Stimulated activated CD4-positive, alpha-beta T cell treated with anti-CD3 and anti-CD28 coated beads, Interleukin-2, amount 100 ng/mL, for 24 hours (primary cell): ENCODE measurements at places on chromosomes 2 and 18.

DNA sequence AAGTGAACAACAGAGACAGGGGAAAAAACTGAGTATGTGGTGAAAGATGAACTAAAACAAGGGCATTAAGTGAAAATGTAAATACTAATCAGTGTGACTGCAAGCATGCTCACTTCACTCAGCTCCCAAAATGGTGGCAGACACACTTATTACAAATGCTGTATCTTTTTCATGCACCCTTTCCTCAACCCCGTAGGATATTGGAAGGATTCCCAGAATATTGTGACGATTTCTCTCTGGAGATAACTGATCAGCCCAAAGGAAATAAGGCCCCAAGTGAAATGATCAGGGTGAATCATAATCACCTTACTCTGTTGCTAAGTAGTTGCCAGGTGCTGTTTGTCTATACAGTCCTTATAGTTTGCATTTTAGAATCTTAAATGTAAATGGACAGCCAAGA, 138.9 kb upstream of the IL1R2 start:
- DNase-seq: no peak

GRCh38 chr2:80894486-80894885, 589.9 kb upstream of the LRRTM1 start:
- DNase-seq: no peak

DNA sequence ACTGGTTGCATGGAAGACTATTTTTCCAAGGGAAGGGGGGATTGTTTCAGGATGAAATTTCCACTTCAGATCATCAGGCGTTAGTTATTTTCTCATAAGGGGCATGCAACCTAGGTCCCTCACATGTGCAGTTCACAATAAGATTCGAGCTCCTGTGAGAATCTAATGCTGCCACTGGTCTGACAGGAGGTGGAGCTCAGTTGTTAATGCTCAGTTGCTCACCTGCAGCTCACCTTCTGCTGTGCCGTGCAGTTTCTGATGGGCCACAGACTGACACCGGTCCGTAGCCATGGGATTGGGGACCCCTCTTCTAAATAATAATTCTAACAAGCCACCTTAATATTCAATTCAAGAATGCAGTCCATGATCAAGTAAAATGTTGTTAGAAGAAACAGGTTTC, 34.9 kb downstream of the PLCL1 start:
- no peak for DNase-seq

GRCh38 chr18:77077941-77078689, 54.5 kb downstream of the MBP start:
- no peak for DNase-seq

DNA sequence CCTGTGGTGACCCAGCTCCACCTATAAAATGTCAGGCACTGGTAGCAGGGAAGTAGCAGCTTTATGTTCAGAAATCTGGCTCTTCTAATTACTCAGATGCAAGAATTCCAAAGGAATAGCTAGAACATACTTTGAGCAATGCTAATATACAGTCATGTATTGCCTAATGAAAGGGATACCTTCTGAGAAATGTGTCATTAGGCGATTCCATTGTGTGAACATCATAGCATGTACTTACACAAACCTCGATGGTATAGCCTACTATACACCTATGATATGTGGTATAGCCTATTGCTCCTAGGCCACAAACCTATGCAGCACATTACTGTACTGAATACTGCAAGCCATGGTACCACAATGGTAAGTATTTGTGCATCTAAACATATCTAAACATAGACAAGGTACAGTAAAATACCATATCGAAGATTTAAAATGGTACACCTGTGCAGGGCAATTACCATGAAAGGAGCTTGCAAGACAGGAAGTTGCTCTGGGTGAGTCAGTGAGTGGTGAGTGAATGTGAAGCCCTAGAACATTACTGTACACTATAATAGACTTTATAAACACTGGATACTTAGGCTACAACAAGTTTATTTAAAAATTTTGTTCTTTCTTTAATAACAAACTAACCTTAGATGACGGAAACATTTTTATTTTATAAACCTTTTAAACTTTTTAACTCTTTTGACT, 50.3 kb upstream of the ETAA1 start:
- no peak for DNase-seq

GRCh38 chr2:85707304-85707703, 13.1 kb downstream of the GNLY start:
- DNase-seq: peak; percentile 70

DNA sequence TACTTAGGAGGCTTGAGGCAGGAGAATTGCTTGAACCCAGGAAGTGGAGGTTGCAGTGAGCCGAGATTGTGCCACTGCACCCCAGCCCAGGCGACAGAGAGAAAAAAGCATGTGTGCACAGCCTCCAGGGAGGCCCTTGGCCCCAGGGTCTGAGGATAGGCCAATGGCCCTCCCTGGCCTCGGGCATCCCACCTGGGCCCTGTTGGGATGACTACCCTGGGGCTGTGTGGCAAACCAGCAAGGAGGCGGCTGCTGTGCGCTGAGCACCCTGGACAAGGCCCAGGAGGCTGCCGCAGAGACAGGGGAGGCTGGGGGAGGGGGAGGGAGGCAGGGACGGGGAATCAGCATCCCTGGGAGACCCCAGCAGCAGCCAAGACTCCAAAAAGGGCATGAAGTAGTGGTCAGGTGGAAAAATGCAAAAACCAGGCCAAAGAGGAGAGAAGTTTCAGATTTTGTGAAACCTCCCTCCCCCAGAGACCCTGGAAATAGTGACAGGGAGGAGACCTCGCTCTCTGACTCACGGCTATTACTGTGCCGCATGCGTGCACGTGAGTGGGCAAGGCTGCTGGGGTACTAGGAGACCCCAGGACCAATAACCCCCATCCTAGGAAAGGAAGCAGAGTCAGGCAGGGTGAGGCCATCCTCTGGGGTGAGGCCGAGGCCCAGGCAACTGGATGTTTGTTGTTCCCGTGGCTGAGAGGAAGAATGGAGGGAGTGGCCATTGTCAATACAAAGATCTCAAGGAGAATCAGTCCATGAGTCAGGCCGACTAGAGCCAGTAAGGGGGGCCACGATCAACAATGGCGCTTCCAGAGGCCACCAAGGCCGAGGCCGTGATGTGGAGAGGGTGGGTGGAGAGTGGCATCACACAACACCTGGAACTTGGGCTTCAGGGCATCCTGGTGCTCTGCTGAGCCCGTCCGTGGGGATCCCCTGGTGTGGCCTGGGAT, 16.0 kb upstream of the B3GNT7 start:
- no peak for DNase-seq

GRCh38 chr2:236956031-236956618, 129.6 kb upstream of the COPS8 start:
- DNase-seq: no peak

DNA sequence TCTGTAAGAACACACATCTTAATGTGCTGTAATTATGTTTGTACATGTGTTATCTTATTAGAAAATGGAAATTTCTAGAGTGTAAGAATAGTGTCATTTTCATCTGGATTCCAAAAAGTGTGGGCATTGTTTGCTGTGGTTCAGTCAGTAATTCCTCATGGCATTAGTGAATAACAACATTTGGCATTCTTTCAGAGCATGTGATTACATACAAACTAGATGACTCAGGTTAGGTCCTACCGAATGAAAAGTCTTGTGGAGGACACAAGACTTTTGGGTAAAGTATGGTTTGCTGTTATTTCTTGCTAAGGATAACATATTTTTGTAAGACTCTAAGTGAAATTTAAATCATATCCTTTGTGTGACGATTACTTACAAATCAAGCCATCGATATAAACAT, 593.1 kb upstream of the NRXN1 start:
- DNase-seq: no peak

DNA sequence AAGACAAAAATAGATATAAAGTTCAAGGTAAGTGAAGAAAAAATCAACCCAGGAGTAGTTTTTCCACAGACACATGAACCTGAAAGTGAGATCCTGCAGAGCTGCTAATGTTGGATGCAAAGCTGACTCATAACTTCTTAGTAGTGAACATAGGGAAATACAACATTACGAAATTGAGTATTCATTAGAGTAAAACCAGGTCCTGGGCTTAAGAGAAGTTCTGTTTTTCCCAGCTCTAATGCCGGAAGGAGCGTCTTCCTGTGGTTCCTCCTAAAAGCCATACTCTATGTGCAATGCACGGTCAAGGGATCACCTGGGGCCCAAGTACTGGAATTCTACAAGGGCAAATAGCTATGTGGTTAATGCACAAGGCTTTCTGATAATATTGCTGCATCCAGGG, 141.7 kb downstream of the RBMS1 start:
- no peak for DNase-seq

GRCh38 chr2:241496904-241497877, 11.2 kb downstream of the STK25 start:
- no peak for DNase-seq

GRCh38 chr2:163734881-163735684, 725 bp downstream of the FIGN start:
- DNase-seq: no peak

- no peak for DNase-seq
These were observed 9.2 kb downstream of the FKBP1B start for GRCh38 chr2:24058564-24059271.

GRCh38 chr18:13276530-13277520, 58.3 kb downstream of the LDLRAD4 start:
- DNase-seq: no peak

DNA sequence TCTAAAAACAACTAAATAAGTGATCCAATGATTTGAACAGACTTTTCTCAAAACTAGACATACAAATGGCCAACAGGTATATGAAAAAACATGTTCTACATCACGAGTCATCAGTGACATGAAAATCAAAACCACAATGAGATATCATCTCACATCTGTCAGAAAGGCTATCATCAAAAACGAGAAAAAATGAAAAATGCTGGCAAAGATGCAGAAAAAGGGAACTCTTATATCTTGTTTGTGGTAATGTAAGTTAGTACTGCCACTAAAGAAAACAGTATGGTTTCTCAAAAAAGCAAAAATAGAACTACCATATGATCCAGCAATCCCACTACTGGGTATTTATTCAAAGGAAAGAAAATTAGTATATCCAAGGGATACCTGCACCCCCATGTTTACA, 255.3 kb upstream of the FBXO11 start:
- no peak for DNase-seq

DNA sequence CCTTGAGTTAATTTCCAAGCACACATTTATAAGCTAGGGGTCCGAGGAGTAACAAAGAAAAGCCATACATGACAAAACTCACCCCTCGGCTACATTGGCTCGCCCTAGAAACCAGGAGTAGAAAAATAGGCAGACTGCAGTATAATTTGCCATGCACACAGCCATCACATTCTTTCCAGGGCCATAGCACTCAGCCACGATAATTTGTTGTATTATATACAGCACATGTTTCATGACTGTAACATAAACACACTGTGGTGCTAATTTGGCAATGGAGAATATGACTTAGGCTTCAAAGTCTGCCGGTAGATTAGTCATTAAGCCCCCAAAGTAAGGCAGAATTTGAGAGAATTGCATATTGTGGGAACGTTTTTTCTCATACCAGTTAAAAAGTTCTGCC, 254.9 kb downstream of the ZNF521 start:
- no peak for DNase-seq

DNA sequence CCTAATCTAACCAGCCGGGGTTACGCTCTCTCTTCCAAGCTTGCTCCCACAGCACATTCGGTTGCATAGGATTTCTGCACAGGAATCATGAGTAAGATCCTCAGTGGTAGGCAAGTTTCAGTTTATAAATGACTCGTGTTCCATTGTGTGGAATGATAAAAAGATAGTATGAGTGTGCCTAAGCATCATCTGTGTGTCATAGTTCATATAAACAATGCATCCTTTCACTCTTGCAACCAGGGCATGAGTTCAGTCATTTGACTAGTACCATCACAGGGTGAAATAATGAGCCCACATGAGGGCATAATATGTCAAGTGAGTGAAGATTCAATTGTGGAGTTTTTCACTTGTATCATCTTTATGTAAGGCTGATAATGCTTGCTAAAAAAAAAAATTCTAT, 417.1 kb upstream of the CDH2 start:
- DNase-seq: no peak

GRCh38 chr2:44707945-44708660, 233.4 kb upstream of the SIX3 start:
- DNase-seq: no peak

DNA sequence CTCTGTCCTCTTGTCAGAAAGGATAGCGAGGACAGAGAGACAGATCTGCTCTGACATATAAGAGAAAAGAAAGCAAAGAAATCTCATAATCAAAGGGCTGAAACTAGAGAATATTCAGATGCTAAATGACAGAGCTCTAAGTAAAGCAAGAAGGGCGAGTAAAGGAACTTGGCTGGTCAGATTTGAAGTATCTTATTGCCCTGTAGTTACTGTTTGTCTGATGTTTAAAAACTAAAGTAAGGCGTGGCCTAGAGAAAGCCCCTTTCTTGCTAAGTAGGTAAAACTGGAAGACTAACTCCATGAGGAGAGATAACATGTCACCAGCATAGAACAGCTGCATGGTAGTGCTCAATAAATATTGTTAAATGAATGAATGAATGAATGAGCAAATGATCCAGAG, 70.0 kb downstream of the CRACDL start:
- DNase-seq: no peak

DNA sequence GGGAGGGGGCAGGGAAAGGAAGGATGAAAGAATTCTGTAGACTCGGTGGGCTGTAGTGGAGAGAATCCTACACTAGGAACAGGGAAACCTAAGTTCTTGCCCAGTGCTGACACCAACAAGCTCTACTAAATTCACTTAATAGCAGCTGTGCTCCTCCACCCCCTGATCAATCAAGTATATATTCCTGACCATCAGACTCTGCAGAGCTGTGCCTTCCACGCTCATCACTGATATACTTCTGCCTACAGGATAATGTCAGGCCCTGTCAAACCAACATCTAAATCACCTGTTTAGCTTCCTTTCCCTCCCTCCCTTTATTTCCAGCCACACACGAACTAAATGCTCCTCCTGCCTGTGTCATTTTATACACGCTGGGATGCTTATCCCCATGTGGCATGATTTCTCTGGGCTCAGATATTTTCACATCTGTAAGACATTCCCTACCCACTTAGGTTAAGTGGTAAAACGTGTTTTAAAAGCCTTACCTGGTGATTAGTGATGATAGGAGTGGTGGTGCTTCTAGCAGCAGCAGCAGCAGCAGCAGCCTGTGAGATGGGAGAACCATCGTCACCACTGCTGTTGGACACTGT, 301.9 kb downstream of the LRRTM1 start:
- DNase-seq: no peak

GRCh38 chr2:84959095-84959565, 11.8 kb upstream of the KCMF1 start:
- DNase-seq: no peak

DNA sequence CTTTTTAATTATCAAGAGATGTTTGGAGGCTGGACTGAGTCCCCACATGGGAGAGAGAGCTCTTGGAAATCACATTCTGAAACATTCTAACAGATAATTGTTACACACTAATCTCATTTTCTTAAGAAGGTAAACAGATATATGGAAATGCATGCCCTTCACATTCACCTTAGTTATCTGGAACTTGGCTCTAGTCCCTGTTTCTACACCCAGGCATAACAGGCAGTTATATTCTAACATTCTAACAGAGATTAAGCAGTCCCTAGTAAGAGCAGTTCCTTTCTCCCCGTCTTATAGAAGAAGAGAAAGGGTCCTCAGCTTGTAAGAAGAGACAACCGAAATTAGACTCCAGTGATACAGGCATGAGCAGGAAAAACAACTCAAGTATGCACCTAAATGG, 385.4 kb downstream of the SOX11 start:
- no peak for DNase-seq

GRCh38 chr2:70104231-70105111, 17.2 kb downstream of the PCBP1 start:
- peak; percentile 38 for DNase-seq
